HEK293T (cell line): ENCODE measurements at places on chromosomes 1 and 21.

DNA sequence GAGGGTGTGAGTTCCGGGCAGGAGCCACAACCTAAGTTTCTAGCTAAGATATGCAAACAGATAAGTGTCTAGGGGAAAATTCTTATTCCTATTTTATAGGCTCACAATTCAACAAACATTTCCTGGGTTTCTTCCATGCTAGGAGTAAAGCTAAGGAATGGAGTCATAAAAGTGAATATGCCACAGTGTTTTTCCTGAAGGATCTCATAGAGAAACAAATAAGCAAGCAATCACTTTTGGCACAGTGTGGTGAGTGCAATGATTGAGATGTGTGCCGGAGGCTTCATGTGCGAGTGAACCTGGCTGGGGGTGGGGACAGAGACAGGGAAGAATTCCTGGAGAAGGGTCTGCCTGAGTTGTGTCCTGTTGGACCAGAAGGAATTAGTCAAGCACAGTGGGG, 147.4 kb downstream of the TENT5C start:
- no peak for DNase-seq

- no peak for DNase-seq
These were observed 139.3 kb upstream of the IPO9 start for GRCh38 chr1:201689647-201690046.

DNA sequence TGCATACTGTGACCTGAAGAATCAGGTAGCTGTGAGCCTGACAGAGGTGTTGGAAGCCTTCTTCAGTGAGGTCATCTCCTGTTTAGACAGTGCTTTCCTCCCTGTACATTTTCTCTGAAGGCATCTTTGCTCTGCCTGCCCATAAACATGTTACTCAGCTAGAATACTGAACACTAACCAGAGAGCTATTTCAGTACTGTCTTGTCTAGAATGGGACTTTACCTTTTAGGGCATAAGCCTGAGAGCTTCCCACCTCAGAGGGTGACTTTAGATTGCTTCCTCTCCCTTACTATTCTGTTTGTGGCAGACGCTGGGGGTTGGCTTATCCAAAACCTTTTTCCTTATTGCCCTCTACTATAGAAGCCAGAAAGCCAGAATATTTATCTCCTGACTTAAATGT, 23.3 kb upstream of the ZNF326 start:
- DNase-seq = no peak

DNA sequence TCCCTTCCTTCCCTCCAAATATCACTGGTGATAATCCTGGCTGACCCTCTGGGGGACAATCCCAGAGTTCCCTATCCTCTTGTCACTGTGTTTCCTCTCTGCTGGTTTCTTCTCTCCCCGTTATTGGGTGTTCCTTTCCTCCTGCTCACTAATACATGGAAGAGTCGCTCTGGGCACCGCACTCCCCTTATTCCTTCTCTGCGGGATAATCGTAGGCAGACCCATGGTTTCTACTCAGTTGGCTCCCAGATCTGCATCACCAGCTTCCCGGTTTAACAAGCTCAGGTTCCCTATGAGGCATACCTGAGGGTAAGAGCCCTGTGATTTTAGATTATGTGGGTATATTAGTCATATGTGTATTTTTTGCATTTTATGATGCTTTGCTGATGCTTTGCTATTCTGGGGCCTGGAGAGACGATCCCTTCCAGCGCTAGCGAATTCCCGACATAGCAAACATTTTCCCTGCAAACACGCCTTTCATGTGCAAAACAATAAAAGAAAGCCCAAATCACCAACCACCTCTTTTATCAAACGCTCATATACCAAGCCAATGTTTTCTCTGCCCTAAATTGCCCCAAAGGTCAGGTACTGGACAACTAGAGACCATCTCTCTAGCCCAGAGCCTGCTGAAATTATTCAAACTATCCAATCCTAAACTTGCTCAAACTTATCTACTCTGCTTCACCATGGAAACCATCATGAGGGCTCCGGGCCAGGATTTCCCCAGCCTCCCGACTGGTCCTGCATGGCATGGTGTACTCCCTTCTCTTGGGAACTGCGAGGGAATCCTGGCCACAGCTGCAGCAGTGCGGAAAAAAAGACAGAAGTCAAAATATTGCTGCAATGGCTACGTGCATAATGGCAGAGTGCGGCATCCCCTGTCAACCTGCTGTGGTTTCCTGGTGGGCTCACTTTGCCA, 84.2 kb downstream of the PCP4 start:
- no peak for DNase-seq

GRCh38 chr21:25334046-25334730, 273.1 kb downstream of the MRPL39 start:
- no peak for DNase-seq
